CD4-positive, alpha-beta T cell treated with Interleukin-4 for 1 hour (primary cell): ENCODE measurements at places on chromosomes 4 and X.

DNA sequence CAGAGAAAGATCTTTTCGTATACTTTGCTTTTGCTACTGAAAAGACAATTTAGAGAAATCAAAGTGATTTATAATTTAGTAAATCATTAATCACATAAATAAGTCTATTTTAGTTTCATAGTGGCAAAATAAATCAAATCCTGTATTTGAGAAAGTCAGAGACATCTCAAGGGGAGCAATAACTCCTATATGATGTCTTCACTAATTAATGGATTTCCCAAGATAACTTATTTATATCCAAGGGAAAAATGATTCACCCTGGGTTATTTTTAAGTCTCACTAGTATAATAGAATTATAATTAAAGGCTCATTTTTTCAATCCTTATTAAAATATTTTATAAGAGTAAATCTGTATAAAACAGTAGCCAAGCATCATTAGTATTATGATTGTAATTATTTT is 177.8 kb upstream of the GIMD1 start:
- DNase-seq: no peak

DNA sequence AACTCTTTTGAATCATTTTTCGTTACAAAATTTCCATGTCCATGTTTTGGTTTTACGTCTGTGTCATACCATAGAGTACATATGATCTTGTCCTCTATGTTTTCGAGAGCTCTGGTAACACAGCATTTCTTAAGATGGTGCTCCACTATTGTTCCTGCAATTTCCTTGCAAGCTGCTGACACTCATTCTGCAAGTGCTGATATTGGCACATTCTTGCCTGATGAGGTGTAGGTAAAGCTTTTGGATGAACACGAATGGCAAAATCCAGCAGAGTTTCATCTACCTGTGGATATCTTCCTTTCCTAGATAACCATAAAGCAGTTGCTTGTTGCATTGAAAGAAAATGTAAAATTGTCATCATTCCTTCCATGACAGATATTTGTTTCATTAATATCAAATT is 41.3 kb downstream of the MAGEB17 start:
- DNase-seq: no peak

DNA sequence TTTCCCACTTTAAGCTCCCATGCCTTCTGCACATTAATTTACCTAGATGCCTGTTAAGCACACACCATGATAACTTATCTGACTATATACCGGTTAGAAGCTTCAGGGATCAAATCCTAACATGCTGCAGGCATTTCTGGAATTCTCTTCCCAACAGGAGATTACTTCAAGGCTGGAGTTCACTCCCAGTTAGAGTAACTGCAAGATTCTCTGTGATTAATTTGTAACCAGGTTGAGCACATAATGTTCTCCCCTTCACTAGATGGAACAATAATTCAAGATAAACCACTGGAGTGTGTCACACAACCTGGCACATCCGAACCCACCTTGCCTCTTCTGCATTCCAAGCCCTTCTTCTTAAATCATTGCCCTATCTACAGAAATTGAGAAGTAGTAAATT is 11.8 kb upstream of the UGT2A3 start:
- DNase-seq: no peak

- no peak for DNase-seq
Measured at GRCh38 chr4:6932475-6932874, 22.8 kb downstream of the TBC1D14 start.

DNA sequence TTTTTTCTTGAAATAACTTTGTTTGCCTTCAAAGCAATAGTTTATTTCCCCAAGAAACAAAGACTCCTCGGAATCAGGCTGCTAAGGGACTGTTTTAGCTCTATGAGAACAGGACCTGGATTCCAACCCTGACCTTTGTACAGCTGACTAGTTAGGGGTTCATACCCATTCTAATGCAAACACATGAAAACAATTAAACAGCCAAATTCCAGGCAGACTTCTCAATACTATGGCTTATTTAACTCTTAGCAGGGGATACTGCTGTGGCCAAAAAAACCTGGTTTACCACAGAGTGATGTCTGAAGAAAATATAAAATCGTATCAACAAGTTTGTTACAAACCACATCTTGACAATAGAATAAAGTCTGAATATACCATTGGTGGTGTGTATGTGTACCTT is 129.6 kb upstream of the INTU start:
- no peak for DNase-seq

- DNase-seq: peak; percentile 27
Measured at GRCh38 chrX:47540754-47541538, 20.1 kb upstream of the ARAF start.

DNA sequence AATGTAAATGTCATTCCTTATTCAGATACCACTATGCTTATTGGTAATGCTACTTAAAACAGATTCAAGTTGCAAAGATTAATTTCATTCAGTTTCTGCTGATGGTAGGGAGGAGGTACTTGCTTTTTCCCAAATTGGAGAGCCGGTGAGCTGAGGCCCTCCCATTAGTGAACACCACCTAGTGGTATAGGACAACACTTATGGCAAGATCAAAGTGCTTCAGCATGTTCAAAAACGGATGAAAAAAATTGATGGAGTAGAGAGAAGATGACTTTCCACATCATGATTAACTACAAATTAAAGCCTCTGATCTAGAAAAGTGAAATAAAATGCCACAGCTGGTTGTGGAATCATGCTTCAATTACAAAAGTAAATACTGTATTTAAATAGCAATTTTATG is 112.9 kb downstream of the MBNL3 start:
- DNase-seq: no peak

DNA sequence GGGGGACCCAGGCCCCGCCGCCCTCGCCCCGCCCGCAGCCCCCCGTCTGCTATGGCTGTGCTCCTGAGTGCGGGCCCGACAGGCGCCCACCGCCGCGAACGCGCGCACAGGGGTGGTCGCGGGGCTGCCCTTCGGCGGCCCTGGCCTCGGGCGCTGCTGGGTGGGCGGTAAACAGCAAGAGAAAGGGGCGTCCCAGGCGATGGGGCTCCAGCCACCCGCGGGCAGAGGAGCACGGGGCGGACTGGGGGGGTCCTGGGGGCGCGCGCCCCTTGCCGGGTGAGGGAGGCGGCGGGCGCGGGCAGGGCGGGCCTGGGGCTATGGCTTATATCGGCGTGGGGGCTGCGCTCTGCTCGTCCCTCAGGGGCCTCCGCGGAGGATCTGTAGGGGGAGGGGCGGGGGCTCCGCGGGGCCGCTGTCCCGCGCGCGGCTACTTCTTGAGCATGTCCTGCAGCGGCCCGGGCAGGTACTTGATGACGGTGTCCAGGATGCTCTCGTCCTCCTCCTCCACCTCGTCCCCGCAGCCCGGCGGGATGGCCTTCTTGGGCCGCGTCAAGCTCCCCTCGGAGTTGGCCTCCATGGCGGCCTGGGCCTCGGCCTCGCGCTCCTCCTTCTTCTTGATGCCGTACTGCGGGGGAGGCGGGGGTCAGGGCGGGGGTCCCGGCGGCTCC is 39.7 kb downstream of the CPLX1 start:
- DNase-seq: no peak

- no peak for DNase-seq
Measured at GRCh38 chrX:100368167-100368566, 41.9 kb downstream of the PCDH19 start.
